NCI-H2081 treated with DMSO at 0.1 percent for 48 hours (cell line): ENCODE measurements at places on chromosomes 1 and 21.

- no peak for DNase-seq
These were observed 105.3 kb downstream of the ADARB1 start for GRCh38 chr21:45179568-45180245.

DNA sequence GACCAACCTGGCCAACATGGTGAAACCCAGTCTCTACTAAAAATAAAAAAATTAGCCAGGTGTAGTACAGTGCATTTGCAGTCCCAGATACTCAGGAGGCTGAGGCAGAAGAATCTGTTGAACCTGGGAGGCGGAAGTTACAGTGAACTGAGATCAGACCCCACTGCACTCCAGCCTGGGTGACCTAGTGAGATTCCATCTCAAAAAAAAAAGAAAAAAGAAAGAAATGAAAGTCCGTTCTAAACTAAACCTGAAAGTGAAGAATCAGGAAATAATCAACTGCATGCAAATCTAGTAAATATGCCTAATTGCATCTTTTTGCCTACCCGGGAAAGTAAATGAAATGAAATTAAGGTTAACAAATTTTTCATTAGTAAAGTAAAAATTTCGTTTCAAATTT, 99.6 kb downstream of the ZZZ3 start:
- DNase-seq: no peak

DNA sequence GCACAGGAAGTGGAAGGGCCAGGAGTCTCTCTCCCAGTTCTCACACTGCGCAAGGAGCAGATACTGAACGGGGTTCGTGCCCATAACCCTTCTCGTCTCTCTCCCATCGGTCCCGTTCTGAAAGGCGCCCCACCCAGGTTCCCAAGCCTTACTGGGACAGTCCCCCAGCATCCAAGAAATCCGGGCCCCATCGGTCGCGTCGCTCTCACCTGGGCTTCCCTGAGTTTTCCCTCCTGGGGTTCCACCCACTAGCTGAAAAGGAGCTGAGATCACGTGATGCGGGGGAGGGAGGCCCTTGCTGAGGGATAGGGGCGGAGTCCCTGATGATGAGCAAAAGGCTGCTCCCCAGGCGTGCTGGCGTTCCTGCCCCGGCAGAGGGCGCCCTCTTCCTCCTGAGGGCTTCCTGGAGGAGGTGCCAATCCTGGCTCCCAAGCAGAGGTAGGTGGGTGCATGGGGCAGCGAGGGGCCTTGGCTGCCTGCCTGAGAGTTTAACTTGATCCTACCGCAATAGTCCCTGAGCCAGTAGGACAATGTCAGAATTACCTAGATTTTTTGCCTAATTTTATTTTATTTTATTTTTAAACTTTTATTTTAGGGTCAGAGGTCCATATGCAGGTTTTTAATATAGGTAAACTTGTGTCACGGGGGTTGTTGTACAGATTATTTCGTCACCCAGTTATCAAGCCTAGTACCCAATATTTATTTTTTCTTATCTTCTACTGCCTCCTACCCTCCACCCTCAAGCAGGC, at the start of gene SPOCD1:
Gene SPOCD1, minus strand, starts transcription at position 271 of the 749 bp plus-strand sequence. CDS start 689 bp downstream, outside the sequence.
- no peak for DNase-seq

- peak; percentile 77 for DNase-seq
These were observed 84.1 kb downstream of the SPAG17 start for GRCh38 chr1:118100686-118101514.

GRCh38 chr1:39901714-39902459, at the start of gene MYCL:
Gene MYCL, minus strand, starts transcription at chr1:39901917. Its CDS starts 483 bp downstream, at chr1:39901434.
- DNase-seq: peak; percentile 65

- DNase-seq: no peak
These were observed 4.1 kb upstream of the ANKRD35 start for GRCh38 chr1:145889722-145890121.

DNA sequence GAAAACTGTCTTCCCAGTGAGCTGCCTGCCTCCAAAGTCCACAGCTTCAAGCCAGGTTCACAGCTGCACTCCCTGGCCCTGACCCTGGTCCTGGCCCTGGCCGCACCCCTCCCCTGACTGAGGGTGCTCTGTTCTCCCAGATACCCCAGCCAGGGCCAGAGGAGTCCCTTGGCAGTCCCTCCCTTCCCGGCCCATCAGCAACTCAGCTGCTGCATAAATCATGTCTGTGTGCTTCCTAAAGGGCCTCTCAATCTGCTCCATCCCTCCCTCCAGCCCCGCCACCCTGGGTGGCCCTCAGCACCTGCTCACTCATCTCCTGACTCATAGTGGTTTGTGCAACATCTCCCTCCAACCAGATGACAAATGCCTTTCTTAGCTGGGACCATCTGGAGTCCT, 24.8 kb upstream of the C1orf174 start:
- no peak for DNase-seq

GRCh38 chr21:28439788-28440187, 552.9 kb downstream of the LTN1 start:
- no peak for DNase-seq

- DNase-seq: no peak
These were observed 20.7 kb downstream of the CASZ1 start for GRCh38 chr1:10775763-10776162.

- no peak for DNase-seq
These were observed 38.0 kb upstream of the ZBTB18 start for GRCh38 chr1:244013100-244013499.

DNA sequence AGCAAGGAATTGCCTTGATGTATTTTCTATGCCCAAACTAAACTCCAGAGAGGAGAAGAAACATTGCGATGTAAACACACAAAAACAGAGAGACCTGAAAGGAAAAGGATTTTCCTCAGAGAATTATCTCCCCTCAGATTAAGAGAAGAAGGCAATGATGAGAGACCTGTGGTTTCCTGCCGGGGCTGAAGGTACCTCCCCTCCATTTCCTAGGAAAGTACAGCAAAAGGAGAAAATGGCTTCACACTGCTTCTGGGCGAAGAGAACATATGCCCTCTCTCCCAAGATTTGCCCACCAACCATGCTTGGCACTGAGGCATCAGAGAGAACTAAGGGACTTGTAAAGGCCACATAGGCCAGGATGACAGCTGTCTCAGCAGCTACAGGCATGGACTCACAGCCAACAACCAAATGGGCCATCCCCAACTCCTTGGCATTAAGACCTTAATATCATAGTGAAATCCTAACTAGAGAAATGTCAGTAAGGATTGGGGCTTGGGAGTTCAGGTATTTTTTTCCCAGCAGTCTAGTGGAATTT, 523.0 kb downstream of the PTPRC start:
- DNase-seq: no peak

- DNase-seq: no peak
These were observed 14.8 kb downstream of the KCNN3 start for GRCh38 chr1:154855186-154855851.

DNA sequence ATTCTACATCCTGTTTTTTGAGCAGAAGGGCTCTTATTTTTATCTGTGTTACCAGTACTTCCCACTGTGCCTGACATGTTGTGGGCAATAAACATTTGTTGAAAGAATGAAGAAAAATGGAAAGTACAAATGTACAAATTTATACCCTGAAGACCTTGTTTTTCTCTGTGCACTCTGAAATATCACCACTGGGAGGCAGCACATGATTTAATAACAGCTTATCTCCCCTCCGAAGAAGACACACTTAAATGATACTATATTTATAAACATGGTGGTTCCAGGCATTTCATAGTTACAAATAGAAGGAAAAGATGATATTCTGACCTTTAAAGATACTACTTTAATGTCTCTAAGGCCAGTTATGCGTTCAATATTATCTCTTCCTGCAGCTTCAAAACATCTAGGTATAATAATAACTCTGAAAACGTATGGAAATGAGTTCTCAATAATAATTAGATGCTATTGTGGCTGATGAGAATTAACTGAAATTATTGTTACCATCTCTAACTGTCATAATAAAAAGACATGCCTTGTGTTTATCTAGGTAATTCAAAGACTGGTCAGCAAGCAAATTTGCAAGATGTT, 12.8 kb downstream of the DYNLT5 start:
- peak; percentile 34 for DNase-seq

- peak; percentile 26 for DNase-seq
These were observed 8.7 kb upstream of the MDM4 start for GRCh38 chr1:204507317-204508105.

GRCh38 chr1:156368889-156369684, at the start of gene RHBG:
Gene RHBG, plus strand, starts transcription at chr1:156369211. Its CDS starts 39 bp downstream, at chr1:156369250.
- no peak for DNase-seq

- no peak for DNase-seq
These were observed at the start of gene RNF207 for GRCh38 chr1:6205849-6206519. Gene RNF207, plus strand, starts transcription at chr1:6206119. Its CDS starts 417 bp downstream, at chr1:6206536.

DNA sequence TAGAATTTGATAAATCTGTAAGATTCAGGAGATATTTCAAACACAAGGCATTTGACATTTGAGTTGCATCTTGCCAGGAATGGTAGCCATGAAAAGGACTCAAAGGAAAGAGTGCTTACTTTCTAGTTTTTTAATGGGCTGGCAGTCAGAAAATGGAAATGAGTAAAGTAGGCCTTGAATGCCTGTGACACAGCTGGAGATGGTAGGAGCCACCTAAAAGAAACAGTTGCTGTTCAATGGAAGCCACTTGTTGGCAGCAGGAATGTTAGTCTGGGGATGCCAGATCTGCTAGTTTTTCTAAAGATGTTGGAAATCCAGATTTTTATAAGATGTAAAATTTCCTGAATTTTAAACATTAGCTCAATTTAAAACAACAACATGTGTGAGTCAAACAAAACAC, 43.6 kb downstream of the CACHD1 start:
- DNase-seq: no peak

DNA sequence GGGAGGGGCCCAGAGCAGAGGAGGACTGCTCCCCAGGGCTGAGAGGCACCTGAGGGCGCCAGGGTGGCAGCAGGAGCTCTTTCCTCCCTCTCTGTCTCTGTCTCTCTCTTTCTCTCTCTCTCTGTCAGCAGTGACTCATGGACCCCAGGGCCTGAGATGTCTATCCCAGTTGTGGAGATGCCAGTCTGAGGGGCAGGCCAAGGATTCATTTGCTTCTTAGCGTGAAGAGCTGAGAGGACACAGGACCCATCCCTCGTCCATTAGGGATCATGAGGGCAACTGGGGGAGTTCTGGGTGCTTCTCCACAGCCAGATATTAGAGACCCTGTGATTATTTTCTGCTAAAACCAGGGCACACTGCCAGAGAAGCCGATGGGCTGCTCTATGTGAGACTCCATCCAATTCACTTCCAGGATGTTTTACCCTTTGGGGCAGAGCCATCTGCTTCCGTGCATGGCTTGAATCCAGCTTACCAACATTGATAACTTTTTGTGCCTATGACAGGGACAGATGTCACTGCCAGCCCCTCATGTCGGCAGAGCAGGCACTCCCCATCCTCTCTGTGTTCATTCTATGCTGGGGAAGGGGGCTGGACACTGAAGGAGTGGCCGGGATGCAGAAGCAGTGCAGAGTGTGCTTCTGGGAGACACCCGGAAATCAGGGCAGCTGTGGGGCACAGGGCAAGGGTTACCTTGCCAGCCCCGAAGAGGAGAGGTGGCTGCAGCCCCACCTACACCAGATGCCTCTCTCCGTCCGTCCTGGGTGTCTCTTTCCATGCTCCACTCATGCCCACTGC, 4.1 kb upstream of the PCBP3 start:
- DNase-seq: no peak

- DNase-seq: no peak
These were observed 7.3 kb downstream of the RAB4A start for GRCh38 chr1:229278120-229278741.

- DNase-seq: peak; percentile 32
These were observed 31.3 kb downstream of the UBE2U start for GRCh38 chr1:64234714-64235113.

DNA sequence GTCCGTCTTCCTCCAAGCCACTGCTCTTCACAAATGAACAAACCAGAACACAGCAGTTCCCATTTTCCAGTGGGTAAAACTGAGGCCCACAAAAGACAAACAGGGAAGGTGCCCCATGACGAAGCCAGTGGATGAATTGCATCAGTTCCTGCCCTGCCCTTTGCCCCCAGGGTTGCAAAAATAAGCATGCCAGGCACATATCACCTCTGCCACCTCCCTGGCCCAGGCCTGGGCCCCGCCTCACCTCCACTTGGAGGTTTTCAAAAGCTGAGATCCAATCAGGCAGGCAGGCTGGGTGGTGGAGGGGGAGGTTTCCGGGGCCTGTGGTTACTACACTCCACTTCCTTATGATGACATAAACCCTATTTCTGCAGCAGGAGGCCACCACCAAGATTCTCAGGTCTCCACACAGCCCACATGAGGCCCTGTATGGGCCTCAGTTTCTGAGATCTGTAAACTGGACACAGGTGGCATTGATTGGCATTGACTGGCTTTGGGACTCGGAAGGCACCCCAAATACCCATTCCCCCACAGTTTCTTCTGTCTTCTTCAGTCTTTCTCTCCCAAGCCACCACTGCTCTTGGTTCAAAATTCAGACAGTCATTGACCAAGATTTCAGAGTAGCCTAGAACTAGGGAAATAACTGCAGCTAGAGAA, 4.1 kb downstream of the KIF21B start:
- DNase-seq: no peak

- no peak for DNase-seq
These were observed 23.8 kb upstream of the ECE1 start for GRCh38 chr1:21313886-21314721.

DNA sequence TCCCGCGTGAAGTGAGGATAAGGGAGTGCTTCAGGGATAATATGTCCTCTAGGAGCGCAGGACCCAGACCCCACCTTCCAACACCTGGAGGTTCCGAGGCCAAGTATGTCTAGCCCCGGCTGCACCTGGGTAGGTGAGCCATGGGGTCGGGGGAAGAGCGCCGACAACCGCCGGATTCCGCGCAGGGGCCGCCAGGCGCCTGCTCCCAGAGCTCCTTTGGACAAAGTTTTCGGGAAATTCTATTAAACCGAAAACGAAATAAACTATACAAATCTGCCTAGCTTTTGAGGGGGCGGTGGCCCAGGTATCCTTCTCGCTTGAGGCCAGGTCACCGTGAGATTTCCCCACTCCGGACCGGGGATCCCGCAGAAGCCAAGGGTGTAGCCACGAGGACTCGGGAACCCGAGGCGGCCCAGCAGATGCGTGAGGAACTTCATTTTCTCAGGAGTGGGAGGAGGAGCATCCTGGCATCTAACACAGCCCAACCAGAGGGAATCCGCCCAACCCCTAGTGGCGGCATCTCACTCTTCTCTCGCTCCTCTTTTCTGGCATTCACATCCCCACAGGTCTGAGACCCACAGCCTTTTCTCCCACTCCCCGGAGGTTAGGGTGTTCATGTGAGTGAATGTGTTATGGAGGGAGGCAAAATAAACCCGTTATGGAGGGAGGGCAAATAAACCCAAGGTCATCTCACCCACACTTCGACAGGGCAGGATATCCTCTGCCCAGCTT, 2.3 kb upstream of the DMRTA2 start:
- DNase-seq: no peak

DNA sequence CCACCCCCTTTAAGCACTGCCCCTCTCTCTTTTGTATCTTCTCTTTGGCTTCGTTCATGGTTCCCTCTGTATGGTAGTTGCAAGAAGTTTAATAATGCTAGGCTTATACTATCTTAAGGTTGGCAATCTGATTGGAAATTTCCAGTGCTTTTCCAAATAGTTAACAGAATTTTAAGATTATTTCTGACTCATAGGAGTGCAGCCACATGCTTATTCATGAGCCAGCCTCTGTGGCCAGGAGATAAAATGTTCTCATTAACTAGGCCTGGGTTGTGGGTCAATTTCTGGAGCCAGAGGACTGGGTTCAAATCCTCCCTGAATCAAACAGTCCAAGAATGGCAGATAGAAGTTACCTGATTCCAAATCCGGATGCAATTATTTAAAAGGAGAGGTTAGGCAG, 103.1 kb downstream of the ATP6V1G3 start:
- no peak for DNase-seq

- no peak for DNase-seq
These were observed 24.2 kb downstream of the TBX19 start for GRCh38 chr1:168304865-168305264.
